Posterior cingulate gyrus (tissue), 11 donors: ENCODE measurements at places on chromosomes 6 and 20.

DNA sequence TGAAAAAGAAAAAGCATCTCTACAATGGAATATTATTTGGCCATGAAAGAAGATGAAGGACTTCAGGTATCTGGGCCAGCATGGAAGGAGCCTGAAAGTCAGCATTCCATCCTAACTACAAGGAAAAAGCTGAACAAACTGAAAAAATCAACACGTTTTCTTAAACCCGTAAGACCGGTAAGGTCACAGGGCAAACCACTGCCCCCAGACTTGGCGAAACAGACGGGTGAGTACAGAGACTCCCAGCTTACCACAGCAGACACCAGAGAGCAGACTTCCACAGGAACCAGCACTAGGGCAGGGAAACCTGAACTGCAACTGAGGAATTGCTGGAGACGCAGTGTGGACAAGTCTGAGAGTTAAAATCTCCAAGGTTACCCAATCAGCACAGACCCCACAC, 31.4 kb downstream of the BEND3 start:
- no peak for DNase-seq

DNA sequence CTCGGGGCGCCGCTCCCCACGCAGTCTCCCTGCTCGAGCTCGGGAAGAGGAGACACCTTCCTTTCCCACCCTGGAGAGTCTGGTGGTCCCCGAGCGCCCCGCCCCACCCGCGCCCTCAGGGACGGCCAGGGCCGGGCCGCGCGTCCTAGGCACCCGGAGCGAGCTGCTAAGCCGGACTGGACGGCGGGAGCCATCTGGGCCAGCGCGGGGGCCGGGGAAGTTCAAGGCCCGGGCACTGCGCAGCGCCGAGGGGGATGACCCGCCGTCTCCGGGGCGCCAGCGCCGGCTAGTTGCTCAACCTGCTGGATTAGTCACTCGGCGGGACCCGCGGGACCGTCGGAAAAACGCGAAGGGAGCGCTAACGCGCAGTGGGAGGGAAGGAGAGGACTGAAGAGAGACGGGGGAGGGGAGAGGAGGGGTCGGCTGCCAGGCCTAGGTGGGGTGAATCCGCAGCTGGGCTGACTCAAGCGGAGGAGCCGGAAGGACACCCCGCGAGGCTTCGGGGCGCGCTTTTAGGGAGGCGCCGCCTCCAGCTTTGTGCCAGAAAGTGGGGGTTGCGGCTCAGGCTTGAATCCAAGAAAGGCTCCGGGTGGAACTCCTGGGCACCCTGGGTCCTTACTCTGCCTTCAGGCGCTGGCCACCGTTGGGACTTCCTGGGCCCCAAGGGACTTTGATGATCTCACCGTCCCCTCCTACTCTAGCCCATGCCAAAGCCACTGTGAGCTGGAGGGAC, 75.7 kb upstream of the FOXP4 start:
- no peak for DNase-seq

DNA sequence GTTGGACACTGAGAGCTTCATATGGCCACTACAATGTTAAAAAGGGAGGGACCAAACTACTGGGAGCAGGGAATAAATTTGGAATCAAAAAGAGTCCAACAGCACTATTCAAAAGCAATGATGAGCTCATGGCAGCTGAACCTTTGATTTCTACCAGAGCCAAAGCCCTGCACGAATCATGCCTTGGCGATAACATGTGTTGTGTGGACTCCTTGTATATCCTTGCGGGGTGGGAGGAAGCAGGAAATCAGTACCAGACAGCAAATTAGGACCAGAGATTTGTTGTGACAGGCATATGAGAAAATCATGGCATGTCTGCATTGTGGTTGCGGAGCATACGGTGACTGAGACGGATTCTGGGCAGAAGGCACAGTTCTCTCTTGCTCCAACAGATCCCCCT, 85.6 kb upstream of the EMILIN3 start:
- DNase-seq: no peak

DNA sequence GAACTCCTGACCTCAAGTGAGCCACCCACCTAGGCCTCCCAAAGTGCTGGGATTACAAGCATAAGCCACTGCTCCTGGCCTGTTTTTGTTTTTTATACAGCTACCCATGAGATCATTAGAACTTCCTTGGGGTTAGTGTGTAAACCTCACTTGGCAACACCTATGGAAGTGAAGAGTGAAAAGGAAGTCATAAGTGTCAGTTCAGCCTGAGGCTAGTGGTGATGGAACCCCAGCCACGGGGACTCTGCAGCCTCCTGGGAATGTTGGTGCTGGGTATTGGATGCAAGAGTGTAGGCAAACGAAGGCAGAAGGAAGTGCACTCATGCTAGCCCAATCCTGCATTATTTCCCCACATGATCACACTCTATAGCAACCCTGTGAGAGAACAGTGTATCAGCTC, 33.6 kb upstream of the FUCA2 start:
- no peak for DNase-seq

- no peak for DNase-seq
These were observed 21.9 kb downstream of the ADTRP start for GRCh38 chr6:11756726-11757125.

DNA sequence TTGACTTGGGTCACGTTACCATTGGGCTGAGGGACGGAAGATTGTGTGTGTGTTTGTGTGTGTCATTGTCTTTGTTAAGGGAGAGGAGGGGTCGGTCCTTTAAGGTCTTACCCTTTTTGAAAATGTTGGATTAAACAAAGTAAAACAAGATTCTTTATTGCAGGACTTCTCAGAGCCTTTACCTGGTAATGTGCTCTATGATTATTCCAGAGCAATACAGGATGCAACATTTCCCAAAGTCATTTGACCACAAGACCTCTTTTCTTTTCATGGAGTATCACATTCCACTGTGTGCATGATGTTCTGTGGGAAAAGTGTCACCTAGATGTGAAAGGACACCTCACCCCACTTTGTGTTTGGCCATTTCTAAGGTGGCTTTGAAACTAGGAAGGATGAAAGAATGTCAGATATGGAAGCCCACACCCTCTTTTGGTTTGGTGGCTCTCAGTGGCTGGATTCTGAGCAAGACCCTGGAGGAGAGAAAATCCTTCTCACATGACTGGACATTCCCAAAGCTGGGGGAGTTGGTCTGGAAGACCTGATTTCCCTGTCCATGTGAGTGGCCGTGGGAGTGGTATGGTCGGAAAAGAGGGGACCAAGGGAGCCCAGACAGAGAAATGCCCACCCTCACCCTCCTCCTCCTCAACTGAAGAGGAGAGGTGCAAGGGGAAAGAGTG, 18.2 kb upstream of the ZNF831 start:
- DNase-seq: no peak

GRCh38 chr6:45477790-45478189, 100.1 kb upstream of the SUPT3H start:
- peak; percentile 16 for DNase-seq

DNA sequence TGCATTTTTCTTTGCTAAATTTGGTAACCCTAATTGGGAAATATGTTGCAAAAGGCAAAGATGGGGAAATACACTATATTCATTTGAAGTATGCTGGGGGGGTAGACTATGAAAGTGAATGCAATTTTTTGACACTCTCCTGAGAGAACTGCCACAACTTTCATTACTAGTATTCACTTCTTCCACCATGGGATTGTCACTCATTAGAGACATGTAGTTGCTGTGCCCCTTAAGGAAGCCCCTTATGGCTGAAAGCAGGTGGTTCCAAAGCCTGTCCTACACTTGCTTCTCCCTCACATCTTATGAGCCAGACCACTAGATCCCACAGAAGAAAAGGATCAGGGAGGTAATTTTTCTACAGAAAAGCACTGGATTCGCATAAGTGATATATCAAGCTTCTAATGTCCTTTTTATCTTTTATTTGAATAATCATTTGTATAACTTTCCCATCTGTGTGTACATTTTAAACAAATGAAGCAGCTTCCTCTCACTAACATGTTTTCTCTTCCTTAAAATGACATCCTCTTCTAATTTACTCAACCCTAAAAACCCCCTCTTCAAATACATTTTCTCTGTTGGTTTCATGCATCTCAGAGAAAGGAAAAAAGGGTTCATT, 83.8 kb downstream of the GCLC start:
- no peak for DNase-seq

DNA sequence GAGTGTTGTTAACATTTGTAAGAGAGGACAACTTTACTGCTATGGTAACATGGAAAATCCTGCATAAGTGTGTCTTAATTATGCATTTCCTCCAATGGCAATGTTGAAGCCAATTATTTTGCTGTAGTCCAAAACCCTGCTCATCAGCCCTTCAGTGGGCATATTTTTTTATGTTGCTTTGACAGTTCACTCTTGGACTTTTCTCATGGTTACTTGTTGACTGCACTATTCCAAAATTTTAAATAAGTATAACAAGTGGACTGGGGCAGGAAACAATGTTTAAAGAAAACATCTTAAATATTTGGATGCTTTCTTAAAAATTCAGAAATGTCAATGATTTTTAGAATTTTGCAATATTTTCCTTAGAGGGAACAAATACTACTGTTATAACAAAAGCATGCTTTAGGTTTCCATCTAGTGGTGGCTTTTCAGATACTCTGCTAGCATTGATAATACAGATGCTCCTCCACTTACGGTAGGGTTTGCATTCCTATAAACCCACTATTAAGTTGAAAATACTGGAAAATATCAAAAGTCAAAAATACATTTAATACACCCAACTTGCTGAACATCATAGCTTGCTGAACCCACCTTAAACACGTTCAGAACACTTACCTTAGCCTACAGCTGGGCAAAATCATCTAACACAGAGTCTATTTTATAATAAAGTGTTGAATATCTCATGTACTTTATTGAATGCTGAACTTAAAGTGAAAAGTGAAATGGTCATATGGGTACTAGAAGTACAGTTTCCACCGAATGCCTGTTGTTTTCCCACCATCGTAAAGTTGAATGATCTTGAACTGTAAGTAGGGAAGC, 86.4 kb downstream of the ADGRG6 start:
- DNase-seq: no peak

DNA sequence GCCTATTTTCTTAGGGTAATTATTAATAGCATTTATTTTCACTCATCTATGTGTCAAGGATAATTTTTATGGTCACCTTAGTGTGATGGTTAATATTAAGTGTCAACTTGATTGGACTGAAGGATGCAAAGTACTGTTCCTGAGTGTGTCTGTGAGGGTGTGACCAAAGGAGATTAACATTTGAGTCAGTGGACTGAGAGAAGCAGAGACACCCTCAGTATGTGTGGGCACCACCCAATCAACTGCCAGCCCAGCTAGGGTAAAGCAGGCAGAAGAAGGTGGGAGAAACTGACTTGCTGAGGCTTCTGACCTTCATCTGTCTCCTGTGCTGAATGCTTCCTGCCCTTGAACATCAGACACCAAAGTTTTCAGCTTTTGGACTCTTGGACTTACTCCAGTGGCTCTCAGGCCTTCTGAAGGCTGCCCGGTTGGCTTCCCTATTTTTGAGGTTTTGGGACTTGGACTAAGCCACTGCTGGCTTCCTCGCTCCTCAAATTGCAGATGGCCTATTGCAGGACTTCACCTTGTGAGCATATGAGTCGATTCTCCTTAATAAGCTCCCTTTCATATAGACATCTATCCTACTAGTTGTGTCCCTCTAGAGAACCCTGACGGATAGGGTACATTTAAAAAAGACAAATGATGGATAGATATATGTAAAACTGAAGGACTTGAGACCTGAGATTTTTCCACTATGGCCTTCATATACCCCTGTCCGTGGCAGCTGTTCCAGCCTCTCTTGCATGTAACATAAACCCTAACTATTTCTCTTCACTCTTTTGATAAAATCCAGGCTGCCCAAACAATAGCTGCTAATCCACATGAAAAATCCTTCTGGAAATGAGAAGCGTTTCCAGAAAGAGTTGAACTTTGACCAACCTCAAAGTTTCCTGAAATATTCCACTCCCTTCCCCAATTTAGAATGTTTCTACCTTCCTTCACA, 62.1 kb upstream of the RGS17 start:
- DNase-seq: no peak

GRCh38 chr20:19022791-19023448, 189.5 kb upstream of the SLC24A3 start:
- no peak for DNase-seq

DNA sequence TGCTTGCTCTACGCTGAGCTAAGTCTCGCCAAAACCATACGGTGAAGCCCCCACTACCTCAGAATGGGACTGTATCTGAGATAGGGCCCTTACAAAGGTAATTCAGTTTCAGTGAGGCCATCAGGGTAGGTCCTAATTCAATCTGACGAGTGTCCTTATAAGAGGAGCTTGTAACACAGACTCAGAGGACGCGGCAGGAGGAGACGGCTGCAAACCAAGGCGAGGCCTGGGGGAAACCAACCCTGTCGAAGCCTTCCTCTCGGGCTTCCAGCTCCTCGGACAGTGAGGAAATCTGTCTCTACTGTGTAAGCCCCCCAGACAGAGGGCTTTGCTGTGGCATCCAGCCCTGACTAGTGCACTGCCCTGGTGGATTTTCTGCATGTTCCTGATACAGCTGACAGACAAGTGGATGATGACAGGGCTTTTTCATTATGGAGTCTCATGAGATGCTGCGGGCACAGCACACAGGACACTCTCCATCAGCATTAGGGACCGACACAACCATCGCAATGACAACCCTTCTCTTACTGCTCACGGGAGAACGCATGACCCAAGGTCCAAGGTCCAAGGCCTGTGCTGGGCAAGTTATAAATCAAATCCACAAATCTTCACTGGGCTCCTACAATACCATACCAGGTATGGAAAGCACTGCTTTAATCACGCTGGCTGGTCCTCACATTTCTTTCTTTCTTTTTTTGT, 48.2 kb downstream of the SSR1 start:
- no peak for DNase-seq

DNA sequence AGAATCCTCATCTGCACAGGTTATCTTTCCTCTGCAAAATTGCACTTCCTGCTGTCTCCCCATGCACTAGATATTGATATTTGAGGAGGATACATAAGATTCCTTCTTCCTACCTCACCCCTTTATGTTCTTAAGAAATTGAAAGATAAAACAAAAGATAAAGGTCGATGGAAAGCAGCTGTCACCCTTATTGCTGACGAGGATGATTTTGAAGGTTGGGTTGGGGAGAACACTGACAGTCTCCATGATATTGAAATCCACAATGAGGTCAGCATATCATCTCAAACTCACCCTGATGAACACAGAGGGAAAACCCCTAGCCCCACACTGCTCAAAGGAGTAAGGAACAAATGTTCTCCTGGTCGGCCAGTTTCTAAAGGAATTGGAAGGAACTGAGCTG, 110.6 kb upstream of the FUT9 start:
- DNase-seq: no peak

DNA sequence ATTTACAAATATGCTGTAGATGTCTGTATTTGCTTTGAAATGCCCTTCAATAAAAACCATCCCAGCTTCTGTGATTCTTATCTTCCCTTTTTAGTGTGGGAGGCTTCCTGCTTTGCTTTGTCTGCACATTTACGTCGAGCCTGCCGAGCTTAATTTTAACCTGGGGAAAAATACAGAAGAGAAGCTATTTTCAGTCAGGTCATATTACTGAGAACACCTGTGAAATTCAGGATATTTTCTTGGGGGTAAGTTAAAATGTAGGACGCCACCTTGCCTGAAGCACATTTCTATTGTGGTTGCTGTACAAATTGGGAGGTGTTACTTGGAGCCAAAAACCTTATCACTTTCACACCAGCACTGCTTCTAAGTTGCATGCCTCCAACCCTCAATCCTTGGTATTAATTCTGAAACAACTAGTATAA, 43.6 kb upstream of the FUCA2 start:
- no peak for DNase-seq

GRCh38 chr6:168320634-168321033, 1.1 kb upstream of the DACT2 start:
- DNase-seq: no peak

GRCh38 chr20:16952965-16953364, 204.8 kb downstream of the OTOR start:
- DNase-seq: no peak
